Astrocyte (in vitro differentiated cells and primary cell): ENCODE measurements at places on chromosomes 12 and 14.

DNA sequence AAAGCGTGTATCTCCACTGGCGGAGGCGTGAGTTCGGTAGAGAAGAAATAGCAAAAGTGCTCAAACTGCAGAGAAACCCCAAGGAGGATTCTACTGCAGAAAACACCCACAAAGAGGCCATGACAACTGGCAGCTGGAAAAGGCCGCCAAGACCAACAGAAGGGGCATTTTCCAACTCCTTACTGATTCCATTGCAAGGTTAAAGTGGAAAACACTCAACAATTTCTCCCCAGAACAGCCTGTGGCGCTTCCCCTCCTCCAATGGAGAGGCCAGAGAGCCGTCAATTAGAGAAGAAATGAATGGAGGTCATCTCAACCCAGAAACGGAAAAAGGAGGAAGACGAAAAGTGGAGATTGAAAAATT, 618 bp upstream of the ANKRD52 start:
- no peaks in the 10 kb centered on the region for H3K27me3 ChIP-seq
- peak overlapping the region; percentile 80 for H3K27ac ChIP-seq
- peaks cover 20% of the 10 kb centered on the region for H3K36me3 ChIP-seq
- H3K4me1 ChIP-seq, result peaks cover 35% of the 10 kb centered on the region
- no peak for DNase-seq

- no peaks in the 10 kb centered on the region for H3K36me3 ChIP-seq
- H3K4me3 ChIP-seq, result no peak overlapping the region
- H3K4me1 ChIP-seq, result peaks cover 9% of the 10 kb centered on the region
- DNase-seq, result no peak
These were observed 25.1 kb upstream of the LRTM2 start for GRCh38 chr12:1795221-1795784.

GRCh38 chr14:35247777-35248475, 44.3 kb upstream of the PSMA6 start:
- H3K27ac ChIP-seq, result no peak overlapping the region
- H3K4me1 ChIP-seq, result no peaks in the 10 kb centered on the region
- H3K27me3 ChIP-seq, result no peaks in the 10 kb centered on the region
- no peaks in the 10 kb centered on the region for H3K36me3 ChIP-seq
- no peak overlapping the region for H3K4me3 ChIP-seq

DNA sequence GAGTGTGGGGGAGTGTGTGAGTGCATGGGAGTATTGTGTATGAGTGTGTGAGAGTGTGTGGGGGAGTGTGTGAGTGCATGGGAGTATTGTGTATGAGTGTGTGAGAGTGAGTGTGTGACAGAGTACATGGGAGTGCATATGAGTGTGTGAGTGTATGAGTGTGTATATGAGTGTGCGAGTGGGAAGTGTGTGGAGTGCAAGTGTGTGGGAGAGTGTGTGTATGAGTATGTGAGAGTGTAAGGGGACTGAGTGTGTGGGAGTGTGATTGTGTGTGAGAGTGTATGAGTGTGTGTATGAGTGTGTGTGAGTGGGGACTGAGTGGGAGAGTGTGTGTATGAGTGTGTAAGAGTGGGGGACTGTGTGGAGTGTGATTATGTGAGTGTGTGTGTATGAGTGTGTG, 40.7 kb downstream of the PRIMA1 start:
- H3K27me3 ChIP-seq, result no peaks in the 10 kb centered on the region
- no peaks in the 10 kb centered on the region for H3K4me1 ChIP-seq
- DNase-seq, result no peak
- H3K4me3 ChIP-seq, result no peak overlapping the region
- no peak overlapping the region for H3K27ac ChIP-seq

DNA sequence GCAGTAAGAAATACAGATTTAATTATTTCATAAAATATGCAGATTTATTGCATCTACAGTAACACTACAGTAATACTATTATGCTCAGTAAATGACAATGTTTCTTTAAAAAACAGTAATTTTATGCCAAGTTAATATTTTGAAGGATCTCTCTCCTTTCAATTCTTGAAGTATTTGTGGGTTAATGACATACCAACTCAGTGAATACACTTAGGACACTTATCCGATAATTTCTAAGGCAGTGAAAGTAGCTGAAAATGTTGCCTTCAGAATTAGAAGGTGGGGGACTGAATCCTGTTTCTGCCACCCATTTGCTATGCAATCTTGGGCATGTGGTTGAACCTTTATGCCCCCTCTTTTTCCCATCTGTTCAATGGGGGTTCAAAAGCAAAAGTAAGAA, 24.8 kb upstream of the IFNG-AS1 start:
- no peaks in the 10 kb centered on the region for H3K27me3 ChIP-seq
- DNase-seq, result peak; percentile 23
- no peak overlapping the region for H3K4me3 ChIP-seq
- no peaks in the 10 kb centered on the region for H3K4me1 ChIP-seq
- H3K36me3 ChIP-seq, result no peaks in the 10 kb centered on the region
- H3K27ac ChIP-seq, result no peak overlapping the region

GRCh38 chr12:43590307-43590706, 38.3 kb upstream of the ADAMTS20 start:
- H3K4me3 ChIP-seq, result no peak overlapping the region
- no peak for DNase-seq
- H3K36me3 ChIP-seq, result no peaks in the 10 kb centered on the region

- peak; percentile 81 for DNase-seq
- no peaks in the 10 kb centered on the region for H3K36me3 ChIP-seq
- H3K27ac ChIP-seq, result peak overlapping the region; percentile 58
- no peaks in the 10 kb centered on the region for H3K27me3 ChIP-seq
- peaks cover 18% of the 10 kb centered on the region for H3K4me1 ChIP-seq
- no peak overlapping the region for H3K4me3 ChIP-seq
These were observed 653.9 kb upstream of the TBX3 start for GRCh38 chr12:115337693-115338543.

- H3K4me3 ChIP-seq, result no peak overlapping the region
- peak; percentile 74 for DNase-seq
- peaks cover 10% of the 10 kb centered on the region for H3K4me1 ChIP-seq
- no peaks in the 10 kb centered on the region for H3K27me3 ChIP-seq
- H3K36me3 ChIP-seq, result no peaks in the 10 kb centered on the region
- H3K27ac ChIP-seq, result peak overlapping the region; percentile 61
These were observed 83.1 kb downstream of the ANO6 start for GRCh38 chr12:45298721-45299692.

GRCh38 chr14:36241183-36241582, 64.7 kb upstream of the PTCSC3 start:
- no peaks in the 10 kb centered on the region for H3K36me3 ChIP-seq
- H3K27ac ChIP-seq, result no peak overlapping the region
- no peak overlapping the region for H3K4me3 ChIP-seq
- H3K27me3 ChIP-seq, result peaks cover 3% of the 10 kb centered on the region
- no peak for DNase-seq

DNA sequence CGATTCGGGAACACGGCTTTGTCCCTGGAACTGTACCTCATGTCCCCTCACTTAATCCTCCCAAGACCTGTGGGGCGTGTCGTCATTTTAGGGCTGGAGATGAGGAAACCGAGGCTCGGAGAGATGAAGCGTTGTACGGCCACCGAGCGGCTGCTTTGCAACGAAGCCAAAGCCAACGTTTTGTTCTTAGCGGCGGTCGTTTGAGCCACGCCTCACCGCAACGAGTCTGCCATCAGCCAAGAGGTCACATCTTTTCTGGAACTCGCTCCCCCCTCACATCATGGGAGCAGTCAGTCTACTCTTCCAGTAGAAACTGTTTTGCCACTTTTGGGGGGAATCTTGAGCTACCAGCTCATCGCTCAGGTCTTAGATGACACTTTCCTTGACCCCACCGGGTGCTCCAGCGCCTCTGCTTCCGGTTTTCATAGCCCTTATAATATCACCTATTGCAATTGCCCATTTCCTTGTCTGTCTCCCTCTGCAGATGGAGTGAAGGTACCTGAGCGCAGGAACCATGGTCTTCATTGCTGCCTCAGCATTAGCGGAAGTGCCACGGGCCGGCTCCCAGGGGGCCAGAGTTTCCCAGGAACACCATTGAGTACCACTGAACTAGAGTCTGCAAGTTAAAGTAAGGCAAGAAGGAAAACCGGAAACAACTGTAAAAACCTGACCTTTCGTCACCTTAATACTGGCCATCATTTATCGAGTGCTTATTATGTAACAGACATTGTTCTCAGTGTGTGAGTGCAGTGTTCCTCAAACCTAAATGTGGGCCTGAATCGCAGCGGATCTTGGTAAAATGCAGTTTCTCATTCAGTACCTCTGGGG, 19.6 kb downstream of the NINJ2 start:
- peak overlapping the region; percentile 55 for H3K27ac ChIP-seq
- H3K36me3 ChIP-seq, result no peaks in the 10 kb centered on the region
- no peaks in the 10 kb centered on the region for H3K27me3 ChIP-seq
- H3K4me1 ChIP-seq, result peaks cover 24% of the 10 kb centered on the region
